ENCODE measurements at places on chromosomes 2 and 18.

- DNase-seq = no peak
Observed at GRCh38 chr18:73714466-73714865, 433.2 kb downstream of the FBXO15 start.

- DNase-seq = no peak
Observed at GRCh38 chr2:16013359-16013911, 73.1 kb downstream of the MYCN start.

DNA sequence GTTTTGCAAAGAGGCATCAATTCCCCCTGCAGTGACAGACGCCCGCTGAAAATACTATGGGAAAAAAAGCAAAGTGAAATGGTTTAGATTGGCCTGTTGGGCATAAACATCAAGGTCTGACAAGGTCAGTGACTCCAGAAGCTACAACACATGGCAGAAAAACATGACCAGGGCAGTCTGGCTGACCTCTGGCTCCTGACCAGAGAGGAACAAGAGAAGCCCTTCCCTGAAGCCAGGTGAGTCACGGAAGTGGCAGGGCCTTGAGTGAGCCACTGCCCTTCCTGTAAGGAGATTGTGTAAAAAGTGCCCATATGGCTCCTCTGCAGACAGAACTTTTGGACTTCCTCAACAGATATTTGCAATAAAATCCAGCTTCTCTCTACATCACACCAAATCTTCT, 72.0 kb downstream of the DNER start:
- no peak for DNase-seq

DNA sequence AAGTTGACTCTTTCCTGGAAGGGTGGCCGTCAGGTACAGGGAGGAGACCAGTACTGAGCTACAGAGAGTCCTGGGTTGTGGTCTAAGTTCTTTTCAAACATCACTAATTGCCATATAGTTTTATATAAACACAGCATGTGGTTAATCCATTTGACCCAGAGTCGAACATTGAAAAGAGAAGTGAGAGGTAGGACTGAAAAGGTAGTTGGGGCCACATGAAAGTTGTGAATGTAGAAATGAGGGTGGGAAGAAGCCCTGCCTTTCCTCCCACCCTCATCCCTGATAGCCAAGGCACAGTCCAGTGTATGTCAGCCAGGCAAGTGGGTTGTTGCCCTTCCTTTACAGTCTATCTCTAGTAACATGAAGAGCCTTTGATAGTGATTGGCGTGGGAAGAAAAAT, 4.4 kb downstream of the DDX18 start:
- DNase-seq = no peak

- peak; percentile 12 for DNase-seq
Observed at GRCh38 chr2:206989311-206989710, 50.0 kb downstream of the CPO start.

DNA sequence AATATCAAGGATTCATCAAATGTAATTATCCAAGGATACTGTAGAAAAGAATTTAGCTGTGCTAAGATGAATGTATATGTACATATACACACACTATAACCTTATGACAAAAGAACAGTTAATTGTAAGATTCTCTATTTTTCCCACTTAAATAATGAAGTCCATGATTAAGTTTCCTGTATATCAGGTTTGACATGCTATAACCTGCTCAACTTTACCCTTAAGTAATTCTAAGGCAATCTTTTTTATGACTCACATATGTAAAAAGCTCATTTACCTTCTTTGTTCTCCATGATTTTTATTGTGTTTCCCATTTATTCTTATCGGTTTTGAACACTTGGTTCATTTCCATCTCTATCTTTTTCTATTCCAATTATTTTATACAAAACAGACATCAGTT, 1213.1 kb upstream of the SLC39A10 start:
- DNase-seq = no peak

- no peak for DNase-seq
Observed at GRCh38 chr18:62605685-62606084, 82.9 kb downstream of the ZCCHC2 start.

DNA sequence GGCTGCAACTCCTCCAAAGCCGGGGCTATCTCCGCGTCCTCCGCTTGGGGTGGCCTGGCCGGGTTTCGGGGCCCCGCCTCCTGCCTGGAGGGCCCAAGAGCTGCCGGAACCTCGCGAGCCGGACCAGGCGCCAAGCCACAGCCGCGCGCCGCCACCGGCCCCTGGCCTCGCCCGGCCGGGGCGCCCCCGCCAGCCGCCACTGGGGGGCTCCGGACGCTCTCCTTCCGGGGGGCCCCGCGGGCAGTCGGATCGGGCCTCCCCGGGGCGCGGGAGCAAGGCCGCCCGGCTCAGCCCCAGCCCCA, 17.4 kb upstream of the HAAO start:
- DNase-seq = peak; percentile 74

DNA sequence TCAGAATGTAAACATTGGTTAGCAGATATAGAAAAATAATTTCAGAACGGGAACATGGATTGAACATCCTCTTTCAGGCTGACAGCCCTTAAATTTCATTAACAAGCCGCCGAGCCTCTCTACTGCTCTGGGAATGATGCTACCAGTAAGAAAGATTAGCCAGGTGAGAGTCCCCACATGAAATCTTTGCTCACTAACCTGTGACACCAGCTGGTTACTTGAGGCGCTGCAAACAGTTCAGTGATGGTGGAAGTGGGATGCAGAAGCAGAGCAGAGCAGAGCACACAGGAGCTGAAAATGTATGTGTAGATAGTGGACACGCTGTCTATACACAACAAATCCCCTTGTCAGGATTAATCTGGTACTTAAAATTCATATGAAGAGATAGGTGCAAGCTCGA, 721.1 kb downstream of the DPP10 start:
- DNase-seq = no peak

DNA sequence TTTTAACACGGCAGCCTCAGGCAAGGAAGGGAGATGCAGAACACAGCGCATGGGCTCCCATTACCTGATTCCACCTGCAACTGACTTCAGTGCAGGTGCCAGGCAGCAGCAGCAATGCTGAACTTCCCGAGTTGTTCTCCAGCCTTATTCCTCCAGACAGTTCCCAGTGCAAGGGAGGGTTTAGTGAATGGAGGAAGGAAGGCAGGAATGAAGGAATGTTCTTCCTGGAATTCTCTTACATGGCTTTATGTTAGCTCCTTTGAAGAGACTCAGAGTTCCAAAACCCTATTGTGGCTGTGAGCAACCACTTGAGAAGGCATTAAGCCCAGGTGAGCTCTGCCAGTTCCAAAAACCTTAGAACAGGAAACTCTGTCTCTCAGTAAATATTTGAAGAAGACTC, 45.5 kb downstream of the SERPINB7 start:
- DNase-seq = no peak

DNA sequence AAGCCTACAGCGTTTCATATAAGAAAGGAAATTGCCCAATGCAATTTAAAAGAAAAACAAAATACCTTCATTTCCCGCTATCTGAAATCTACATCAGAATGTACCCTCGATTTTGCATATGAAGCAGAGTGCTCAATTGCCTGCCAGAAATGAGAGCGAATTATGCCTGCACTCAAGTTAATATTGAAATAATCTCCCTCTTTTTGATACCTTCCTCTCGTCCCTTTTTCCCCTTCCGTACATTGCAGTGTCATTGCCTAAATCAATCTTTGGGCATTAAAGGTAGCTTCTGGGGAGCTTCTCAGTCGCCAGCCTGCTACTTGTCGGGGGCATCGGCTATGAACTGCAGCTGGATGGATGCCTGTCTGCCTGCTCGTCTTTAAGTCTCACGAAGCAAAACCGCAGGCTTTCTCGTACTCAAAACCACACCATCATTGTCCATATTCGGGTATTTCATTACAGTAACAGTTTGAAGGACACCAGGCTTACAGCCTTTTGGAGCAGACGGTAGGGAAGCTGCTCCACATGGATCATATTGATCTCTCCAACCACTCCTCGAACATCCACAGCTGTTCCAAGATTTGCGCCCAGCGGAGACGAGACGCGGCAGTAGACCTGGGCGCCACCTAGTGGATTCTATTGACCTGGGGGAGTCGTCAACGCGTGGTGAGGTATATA, 64.0 kb upstream of the HNRNPA3 start:
- peak; percentile 49 for DNase-seq

DNA sequence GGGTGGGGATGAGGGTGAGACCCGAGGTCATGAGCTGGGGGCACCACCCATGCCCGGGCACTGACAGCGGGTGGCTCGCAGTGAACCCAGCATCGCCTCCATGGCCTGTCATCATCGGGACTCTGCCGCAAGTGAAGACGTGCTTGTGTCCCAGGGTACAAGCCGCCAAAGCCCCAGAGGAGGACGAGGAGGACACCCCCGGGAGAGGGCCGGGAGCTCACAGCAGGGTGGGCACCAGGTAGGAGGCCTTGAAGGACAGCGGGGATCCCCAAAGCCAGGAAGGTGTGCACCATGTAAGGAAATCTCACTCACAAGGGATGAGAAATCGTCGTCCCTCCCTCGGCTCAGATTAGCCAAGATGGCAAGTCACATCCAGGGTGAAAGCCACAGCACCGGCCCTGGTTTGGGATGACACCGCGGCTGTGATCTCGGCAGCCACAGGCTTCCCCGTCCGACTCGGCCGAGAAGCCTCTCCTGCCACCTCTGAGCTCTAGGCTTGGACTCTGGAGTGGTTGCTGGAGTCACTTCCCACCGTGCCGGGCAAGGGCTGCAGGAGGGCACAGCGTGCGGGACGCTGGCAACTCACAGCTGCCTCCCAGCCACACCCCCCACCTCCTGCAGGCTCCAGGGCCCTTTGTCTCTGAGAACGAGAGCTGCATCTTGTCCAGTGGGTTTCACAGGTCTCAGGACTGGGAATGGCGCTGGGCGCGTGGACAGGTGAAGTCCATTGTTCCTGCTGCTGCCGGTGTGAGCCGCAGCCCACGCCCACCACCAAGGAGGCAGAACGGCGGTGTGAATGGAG, 81.6 kb upstream of the CTDP1 start:
- no peak for DNase-seq

DNA sequence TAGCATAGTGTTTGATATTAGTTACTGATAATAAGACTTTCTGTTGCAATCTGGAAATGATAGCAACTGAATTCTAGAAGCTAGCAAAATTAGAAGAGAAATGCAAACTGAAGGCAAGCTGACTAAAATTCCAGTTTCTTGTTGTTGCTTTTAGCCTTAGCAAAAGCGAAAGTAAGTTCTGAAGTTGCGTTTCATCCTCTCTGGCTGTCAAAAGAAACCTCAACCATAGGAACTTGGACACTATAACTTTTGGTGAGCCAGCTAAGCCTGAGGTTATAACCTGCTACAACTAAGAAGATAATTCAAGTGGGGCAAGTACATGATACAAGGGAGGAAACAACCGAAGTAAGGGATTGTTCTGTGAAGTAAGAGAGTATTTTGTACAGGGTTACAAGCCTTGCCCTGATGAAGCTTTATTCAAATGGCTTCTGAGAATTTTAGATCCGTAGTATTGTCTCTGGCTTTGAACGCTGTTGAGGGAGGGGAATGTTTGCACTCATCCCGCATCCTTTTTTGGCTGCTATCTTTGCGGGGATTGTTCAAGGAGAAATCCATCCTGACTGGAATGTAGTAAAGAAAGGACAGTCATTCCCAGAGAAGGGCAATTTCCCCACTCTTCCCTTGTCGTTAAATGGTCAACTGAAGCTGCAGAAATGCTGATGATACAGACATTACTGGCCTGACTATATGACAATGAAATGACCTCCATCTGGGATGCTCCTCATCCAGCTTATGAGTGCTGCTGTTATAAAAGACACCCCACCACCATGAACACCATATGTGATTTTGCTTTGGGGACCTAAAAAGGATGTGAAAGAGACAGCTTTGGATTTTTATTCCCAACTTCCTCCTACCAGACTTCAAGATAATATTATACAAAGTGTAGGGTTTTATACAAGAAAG, 7.0 kb upstream of the TMX3 start:
- DNase-seq = peak; percentile 12

DNA sequence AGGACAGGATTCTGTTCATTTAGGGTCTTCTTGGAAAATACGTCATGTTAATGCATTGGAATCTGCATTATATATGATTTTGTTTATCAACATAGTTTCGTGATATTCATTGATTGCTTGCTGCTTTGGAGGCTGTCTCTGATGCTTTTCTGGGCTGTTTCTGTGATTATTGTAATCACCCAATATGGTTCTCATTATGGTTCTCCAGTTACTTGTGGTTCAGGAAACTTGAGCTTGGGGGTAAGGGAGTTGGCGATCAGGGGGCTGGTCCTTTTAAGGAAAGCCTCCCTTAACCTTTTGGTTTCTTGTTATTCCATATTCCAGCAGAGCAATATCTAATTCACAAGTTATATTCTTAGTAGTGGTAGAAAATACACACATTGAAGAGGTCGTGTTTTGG, 17.4 kb upstream of the STON1 start:
- DNase-seq = no peak

DNA sequence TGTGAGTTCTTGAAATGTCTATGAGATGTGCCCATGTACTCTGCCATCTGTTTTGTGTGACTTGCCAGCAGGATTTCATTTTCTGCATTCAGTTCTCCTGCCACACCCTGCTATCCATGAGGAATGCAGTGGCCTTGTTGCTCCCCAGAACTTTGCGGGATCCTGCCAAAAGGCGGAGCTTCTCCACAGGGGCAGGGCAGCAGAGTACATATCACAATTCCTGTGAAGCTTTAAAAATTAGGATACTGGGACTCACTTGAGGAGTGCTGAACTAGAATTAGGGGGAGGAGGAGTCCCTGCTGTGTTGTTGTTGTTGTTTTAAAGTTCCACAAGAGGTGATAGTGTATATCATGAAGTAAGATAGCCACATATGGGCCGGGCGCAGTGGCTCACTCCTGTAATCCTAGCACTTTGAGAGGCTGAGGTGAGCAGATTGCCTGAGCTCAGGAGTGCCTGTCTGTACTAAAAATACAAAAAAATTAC, 76.4 kb downstream of the TANC1 start:
- no peak for DNase-seq

DNA sequence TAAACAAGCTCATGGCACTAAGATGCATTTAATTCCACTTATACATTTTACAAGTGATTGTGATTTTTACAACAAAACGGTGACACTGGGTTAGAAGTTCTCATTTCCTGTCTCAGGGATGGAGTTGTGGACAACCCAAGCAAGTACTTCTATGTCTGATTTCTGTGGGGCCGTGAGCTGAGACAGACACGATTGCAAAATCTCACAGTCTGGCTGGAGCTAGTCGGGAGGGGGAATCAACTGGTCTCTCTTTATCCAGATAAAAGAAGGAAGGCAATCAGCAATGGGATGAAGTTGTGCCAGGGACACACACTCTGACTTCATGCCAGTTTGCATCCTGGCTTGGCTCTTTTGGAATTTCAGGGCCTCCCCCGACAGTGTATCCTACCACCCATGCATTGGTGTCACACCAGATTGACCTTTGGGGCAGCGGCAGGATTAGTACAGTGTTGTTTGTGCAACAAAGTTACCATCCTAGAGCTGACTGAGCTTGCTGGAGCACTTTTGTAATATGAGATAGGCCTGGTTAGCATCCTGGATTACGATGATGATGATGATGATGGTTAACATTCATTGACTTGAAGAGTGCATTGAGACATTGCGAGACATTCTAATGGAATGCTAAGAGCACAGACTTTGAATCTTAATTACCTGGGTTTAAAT, 98.8 kb downstream of the CTAGE1 start:
- DNase-seq = no peak

DNA sequence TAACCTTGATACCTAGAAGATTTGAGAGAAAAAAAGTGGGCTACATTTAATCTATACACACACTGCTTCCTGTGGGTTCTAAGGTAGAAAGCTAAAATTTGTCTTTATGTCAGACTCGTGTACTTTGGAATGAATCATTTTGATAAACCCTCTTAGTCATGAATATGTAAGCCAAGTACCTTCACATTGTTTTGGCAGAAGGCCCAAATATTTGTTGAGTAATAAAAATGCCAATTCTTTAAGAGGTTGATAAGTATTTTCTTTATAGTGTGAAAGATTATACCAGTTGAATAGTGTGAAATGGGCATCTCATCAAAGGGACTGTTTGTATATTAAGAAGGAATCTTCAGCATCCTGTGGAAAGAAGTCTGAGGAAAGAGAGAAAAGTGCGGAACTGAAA, 1464.7 kb upstream of the ZEB2 start:
- DNase-seq = no peak
